ENCODE measurements at places on chromosomes 1 and 21.

DNA sequence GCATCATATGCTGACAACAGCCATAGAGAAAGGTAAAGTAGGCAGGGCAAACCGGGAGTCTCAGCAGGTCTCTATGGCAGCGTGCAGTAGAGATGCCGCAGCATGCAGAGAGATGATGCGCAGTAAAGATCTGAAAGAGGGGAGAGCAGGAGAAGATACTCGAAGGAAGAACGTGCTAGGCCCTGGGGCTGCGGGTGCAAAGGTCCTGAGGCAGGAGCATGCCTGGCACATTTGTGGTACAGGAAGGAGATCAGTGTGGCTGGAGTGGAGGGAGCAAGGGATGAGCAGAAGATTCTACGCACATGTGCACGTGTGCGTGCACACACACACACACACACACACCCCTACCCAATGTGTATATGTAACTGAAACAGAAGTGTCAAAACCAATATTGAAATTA, 45.0 kb downstream of the ARHGEF10L start:
- no peak for DNase-seq

DNA sequence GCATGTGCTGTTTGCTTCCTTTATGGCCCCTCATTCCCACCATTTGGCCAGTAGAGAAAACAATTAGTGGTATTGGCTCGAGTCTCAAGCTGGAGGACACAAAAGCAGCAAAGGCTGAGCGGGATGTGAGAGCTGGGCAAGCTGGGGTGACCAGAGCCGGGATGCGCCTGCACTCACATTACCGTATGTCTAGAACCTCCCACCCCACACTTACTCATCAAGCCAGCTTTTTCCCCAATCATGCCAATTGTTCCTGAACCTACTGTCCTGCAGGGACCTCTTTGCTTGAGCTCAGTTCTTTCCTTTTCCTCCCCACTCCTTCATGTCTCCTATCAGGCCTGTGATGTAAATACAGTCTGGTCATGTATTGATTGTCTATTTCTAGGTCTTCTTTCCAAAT, 45.9 kb downstream of the KIRREL1 start:
- DNase-seq, result no peak

- DNase-seq, result no peak
Observed at GRCh38 chr1:245881767-245882391, 625.2 kb downstream of the SMYD3 start.

- no peak for DNase-seq
Observed at GRCh38 chr1:212030936-212031528, 4.3 kb downstream of the INTS7 start.

DNA sequence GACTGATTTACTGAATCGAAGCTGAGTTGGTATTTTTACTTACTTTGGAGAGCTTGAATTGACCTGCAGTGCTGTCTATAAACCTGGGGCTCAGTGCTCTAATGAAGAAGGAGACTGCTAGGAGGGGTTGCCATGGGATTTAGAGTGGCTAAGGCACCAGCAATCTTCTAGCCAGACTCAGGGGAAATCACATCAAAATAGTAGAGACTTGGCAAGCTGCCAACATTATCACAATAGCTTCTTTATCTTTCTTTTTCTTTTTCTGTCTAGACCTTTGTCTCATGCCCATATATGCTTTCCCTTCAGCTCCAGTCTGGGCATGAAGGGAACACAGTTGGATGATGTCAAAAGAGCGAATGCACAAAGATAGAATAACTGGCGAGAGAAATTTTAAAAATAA, 301.1 kb upstream of the DPYD start:
- DNase-seq, result no peak

GRCh38 chr1:4108331-4108730, 208.3 kb upstream of the C1orf174 start:
- no peak for DNase-seq

GRCh38 chr1:22406722-22407495, 44.7 kb upstream of the ZBTB40 start:
- no peak for DNase-seq

- DNase-seq, result no peak
Observed at GRCh38 chr1:100780814-100781213, 61.3 kb downstream of the VCAM1 start.
